ENCODE measurements at places on chromosomes 12 and 14.

- DNase-seq: peak; percentile 58
These were observed 64.5 kb downstream of the CRADD start for GRCh38 chr12:93741659-93742109.

DNA sequence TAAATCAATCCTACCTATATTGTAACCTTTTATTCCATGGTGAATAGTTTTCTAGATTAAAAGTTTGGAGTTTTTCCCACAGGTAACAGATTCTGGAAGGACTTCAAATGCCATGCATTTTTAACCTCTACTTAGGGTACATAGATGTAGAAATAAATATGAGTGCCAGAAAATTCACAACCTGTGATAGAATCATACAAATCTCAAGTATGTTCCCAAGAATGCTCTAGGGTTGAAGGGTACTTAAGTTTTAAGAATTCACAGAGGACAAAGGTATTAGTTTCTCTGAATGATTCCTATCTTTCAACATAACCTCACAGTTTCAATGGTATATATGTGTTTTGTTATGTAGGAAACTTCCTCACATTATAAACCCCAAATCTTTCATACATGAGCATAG, 511.3 kb downstream of the TMEM117 start:
- DNase-seq: no peak

- DNase-seq: no peak
These were observed 154.3 kb downstream of the NTF3 start for GRCh38 chr12:5586201-5586600.

DNA sequence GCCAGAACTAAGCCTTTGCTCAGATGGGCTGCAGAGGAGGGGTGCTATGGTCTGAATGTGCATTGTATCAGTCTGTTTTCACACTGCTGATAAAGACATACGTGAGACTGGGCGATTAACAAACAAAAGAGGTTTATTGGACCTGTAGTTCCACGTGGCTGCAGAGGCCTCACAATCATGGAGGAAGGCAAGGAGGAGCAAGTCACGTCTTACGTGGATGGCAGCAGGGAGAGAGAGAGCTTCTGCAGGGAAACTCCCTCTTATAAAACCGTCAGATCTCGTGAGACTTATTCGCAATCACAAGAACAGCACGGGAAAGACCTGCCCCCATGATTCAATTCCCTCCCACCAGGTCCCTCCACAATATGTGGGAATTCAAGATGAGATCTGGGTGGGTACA, 3.8 kb upstream of the BRF1 start:
- DNase-seq: no peak

GRCh38 chr12:27900920-27901879, 71.3 kb downstream of the PTHLH start:
- no peak for DNase-seq

DNA sequence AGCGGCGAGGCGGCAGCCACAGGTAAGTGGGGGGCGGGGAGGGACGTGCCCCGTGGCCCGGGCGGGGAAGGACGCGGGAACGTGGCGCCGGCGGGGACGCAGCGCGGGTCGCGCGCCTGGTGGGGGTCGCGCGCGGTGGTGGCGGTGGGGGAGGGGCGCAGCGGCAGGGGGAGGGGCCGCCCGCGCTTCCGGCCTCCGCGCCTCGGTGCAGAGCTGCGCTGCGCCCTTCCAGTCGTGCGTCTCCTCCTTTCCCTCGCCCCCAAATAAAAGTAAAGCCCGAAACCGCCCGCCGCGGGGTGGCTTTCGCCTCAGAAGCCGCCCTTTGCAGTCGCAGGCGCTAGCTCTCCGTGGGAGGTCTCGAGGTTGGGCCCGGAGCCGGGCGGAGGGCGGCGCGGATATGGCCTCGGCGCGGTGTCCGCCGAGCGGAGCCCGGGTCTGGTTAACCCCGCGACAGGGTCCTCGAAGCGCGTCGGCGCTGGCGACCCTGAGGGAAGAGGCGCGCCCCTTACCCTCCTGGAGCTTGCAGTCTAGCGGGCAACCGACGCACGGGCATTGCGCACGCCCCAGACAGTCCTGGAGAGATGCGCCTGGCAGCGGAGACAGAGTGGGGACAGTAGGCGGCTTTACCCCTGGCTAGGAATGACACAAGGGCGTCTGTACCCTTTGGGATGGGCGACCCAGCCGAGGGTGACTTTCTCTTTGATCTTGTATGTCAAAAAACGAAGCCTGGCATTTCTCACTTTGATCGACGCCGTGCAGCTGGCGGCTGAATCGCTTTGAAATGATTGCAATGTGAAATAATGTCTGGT, 589 bp downstream of the ATF1 start:
- peak; percentile 85 for DNase-seq

- DNase-seq: no peak
These were observed 16.5 kb downstream of the KLHL28 start for GRCh38 chr14:44945264-44945663.

GRCh38 chr14:39060818-39061437, 42.1 kb downstream of the SEC23A start:
- DNase-seq: peak; percentile 56

DNA sequence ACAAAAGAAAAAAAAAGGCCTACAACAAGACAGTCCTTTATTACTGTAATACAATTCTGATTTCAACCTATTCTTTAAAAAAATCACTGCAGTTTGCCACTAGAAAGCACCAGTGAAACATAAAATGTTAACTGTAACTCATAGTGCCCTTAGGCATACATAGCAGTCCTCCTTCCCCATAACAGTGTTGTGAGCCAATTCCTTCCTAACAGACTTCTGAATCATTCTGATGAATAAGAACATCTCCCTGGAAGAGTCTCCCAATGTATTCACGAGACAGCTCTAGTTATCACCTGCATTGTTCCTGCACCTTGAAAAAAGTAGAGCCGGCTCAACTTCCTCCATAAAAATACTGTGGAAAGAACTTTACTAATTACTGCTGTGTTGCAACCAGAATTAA, 213.6 kb upstream of the FSCB start:
- DNase-seq: no peak

DNA sequence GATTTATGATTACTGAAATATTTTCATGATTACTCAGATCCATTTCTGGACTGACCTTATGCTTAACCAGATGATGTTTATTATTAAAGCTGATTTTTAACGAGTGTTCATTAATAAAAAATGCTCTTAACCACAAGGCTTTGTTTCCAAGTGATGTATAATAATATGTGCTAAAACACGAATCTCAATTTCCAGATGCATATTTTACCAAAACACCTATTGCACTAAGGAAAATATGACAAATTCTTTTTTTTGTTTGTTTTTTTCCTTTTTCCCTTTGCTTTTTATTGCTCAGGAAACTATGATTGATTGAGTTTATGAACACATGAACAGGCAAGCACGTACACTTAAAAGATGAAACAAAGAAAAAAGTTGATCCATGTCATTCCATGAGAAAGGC, 16.9 kb upstream of the DUSP6 start:
- no peak for DNase-seq

- DNase-seq: no peak
These were observed 137.8 kb downstream of the TTC7B start for GRCh38 chr14:90678420-90678819.

- no peak for DNase-seq
These were observed 7.7 kb upstream of the TCTN1 start for GRCh38 chr12:110606253-110606611.

GRCh38 chr12:43063650-43064049, 474.1 kb upstream of the PRICKLE1 start:
- DNase-seq: no peak

DNA sequence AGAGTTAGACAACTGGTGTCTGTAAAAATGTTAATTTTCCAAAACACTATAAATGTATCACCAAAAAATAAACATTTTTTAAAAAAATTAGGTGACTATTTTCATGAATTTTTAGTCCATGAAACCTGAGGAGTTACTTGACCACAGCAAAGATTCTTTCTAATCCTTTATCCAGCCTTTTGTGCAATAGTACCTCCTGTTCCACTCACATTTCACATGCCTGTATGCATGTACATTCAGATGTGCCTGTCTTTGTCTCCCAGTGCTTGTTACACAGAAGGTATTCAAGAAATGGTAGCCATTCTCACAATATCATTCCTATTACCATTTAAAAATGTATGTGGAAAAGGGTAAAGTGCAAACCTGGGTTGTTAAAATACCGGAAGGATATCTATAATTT, 857.0 kb downstream of the DIO2 start:
- no peak for DNase-seq

DNA sequence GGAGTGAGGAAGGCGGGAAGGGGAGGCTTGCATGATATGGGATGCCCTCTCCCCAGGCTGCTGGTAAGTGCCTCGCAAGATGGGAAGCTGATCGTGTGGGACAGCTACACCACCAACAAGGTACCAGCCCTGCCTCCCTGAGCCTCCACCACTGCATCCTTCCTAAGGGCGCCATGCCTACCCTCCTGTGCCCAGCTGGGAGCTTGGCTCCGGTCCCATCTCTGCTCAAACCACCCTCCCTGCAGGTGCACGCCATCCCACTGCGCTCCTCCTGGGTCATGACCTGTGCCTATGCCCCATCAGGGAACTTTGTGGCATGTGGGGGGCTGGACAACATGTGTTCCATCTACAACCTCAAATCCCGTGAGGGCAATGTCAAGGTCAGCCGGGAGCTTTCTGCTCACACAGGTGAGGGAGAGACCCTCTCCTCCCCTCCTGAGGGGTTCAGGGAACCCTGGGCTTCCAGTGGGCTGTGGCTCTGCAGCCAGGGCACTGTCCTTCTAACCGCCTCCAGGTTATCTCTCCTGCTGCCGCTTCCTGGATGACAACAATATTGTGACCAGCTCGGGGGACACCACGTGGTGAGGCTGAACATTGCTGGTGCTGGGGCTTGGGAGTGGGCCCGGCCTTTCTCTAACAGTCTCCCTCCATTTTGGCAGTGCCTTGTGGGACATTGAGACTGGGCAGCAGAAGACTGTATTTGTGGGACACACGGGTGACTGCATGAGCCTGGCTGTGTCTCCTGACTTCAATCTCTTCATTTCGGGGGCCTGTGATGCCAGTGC, 2.6 kb downstream of the GNB3 start:
- no peak for DNase-seq

DNA sequence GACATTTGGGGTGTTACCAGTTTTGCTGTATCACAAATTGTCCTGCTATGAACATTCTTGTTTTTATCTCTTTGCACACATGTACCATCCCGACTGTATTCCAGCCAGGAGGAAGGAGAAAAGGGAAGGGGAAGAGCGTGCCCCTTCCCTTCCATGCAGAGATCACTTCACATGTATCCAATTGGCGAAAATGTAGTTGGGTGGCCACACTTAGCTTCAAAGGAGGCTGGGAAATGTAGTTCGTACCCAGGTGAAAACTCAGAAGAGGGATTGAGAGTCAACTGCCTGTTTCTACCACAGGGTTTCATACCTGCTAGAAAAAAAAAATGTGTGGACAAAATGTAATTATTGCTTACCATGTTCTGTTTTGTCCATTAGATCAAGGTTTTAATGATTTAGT, 189.1 kb upstream of the PELI2 start:
- no peak for DNase-seq

DNA sequence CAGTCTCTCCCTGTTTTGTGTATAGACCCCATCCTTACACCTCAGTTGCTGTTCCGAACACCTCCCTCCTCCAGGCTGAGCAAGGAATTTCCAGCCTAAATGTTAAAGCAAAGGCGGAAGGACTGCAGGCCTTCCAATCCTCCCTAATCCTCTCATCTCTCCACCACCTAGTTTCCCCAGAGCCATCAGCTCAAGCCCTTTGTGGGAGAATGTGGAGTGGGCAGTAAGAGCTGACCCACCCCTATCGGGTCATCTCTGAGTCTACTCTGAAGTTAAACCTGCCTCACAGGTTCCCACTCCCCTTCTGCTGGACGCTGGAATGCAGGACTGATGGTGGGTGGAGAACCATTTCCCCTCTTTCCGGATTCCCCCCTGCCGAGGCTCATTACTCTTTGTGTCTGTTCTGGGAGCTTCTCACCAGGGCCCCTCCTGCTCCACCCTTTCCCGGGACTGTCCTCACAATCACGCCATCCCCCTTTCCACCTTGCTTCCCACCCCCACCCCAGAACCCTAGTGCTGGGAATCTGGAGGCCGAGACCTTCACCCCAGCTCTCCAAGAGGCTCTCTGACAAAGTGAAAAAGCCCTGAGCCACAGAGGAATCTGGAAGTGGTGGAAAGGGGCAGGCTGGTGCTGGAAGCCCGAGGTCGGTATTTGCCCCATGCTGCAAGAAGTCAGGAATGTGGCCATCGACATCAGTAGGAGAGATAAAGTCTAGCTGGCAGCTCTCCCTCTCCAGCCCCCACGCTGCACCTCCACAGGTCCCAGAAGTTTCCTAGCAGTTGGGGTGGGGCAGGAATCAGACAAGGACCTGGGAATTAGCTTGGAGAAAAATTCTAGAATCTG, 3.3 kb upstream of the KRT18 start:
- no peak for DNase-seq

DNA sequence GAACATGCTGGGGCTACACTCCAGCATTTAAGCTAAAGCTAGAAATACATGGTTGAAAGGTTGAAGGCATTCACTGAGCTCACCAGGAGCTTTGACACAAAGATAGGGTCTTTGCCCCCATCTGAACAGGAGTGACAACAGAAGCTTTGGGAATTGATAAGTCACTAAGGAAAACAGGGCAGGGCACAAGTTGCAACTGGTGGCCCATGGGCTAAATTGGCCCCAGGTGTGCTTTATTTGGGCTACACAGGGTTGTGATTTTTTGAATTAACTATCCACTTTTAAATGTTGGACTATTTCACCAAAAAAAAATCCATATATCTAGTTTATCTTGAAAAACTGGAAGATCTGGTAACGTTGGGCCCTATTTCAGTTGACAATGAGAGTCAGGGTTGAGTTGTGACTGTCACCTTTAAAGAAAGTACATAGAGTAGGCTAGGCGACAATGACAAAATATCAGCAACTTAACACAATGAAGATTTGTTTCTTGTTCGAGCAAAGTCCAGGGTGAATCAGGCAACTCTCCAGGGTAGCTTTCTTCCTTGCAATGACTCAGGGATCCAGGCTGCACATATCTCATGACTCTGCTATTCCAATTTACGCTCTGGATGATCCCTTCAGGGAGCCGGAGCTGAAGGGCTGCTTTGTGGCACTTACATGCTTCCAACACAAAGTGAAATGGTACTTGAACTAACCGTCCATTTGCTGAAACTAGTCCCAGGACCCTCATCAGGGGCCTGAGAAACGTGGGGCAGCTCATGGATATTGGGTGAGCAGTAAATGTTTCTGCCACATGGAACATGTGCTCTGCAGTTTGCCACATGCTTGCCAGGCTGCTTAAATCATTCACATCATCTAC, 13.3 kb upstream of the EIF4B start:
- DNase-seq: no peak

GRCh38 chr12:77102123-77102522, 36.8 kb upstream of the E2F7 start:
- no peak for DNase-seq

DNA sequence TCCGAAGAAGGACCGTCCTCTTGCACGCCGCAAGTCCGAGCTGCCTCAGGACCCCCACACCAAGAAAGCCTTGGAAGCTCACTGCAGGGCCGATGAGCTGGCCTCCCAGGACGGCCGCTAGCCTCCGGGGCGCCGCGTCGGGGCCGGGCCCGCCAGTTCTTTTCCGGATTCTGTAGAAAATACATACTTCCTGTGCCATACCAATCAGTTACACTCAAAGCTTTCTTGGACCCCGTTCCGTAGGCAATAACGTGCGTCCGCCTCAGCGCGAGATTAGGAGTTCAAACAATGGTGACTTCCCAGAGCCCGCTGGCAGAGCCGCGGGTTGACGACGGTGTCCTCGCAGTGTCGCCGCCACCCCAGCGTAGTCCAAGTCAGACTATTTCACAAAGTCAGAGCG, 39.2 kb upstream of the DYNC1H1 start:
- DNase-seq: no peak

GRCh38 chr12:41174602-41175001, 13.5 kb upstream of the PDZRN4 start:
- no peak for DNase-seq
